ENCODE measurements at places on chromosomes 3 and 15. TPM values are rescaled to one million over a fixed set of nuclear protein-coding genes. Genes with fewer than 3 reads are reported as not detected.

GRCh38 chr3:70281663-70282062 is 30.8 kb downstream of the MDFIC2 start:
- no peak for DNase-seq

Gene RAMAC
- 35.5 TPM for total RNA-seq

GRCh38 chr3:128400671-128401070 is 66.0 kb downstream of the DNAJB8 start:
- DNase-seq, result no peak

DNA sequence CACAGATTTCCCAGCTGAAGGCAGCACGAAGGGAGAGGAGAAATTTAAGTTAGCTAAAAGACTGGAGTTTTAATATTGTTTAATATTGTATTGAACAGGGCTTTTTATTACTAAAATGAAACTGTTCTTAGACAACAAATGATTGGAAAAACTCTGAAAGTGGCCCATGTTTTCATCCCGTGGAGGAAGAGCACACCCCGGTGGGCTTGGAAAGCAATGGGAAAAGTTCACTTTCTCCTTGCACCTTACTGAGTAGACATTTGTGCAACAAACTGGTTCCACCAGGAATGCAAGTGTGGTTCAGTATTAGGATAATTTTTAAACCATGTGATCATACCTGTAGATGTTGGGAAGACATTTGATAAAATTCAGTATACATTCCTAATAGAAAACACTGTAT is 8.2 kb upstream of the ESYT3 start:
- DNase-seq, result peak; percentile 64

Gene CD96
- total RNA-seq, result 0.28 TPM

GRCh38 chr3:115164374-115165221 is 17.5 kb upstream of the ZBTB20 start:
- DNase-seq, result no peak

GRCh38 chr3:25170021-25170420 is 258.0 kb upstream of the RARB start:
- DNase-seq, result no peak

Gene CHL1
- total RNA-seq, result 372 TPM

Gene ERICH6
- total RNA-seq, result 0.40 TPM

GRCh38 chr3:147089286-147089685 is 317.1 kb downstream of the ZIC4 start:
- no peak for DNase-seq

DNA sequence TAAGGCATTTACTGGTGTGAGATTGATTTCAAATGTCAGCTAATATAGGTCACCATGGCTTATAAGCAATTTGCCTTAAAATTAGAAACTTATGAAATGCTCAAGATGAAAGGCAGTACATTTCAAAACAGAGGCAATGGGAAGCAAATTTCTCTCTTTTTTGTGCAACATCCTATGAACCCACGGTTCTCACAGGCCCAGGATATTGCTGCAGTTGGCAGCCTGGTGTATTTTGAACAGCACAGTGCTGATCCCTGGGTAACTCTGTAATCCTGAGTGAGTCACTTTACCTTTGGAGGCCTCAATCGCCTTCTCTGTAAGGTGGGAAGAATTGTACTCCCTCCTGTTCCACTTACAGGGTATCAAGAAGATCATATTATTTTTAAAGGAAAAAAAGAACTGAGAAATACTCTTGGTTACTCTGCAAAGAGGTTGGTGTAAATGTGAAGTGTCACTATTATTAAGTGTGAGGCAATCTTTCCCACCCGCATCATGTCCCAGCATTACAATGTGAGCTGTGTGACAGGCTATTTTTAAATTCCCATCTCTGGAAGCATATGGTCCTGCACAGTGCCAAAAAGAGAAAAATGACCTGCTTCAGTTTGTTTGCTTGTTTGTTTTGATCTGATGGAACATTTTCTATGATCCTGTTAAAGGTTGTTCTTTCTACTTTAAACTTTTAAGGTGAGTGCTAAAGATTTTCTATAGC is 190.1 kb upstream of the LPP start:
- no peak for DNase-seq

Gene ANP32A
- total RNA-seq, result 71.4 TPM

Gene CAMKV
- 17.1 TPM for total RNA-seq

DNA sequence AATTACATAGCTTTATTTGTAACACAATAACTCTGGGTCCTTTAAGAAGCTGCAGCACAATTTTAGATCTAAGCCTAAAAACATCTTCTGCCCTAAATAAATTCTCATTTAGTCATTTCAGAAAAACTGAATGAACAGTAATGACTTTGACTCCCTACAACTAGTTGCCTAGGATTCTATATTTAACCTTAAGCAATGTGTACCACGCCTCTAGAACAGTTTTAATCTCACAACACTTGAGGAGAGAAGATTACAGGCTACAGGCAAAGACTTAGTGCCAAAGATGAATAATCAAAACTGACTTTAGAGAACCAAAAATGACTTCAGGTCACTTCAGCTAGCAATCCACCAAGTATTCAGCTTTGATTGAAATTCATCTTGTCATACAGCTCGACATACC is 192.8 kb downstream of the ULK4 start:
- no peak for DNase-seq

All from spinal cord (tissue), 10 donors.